ENCODE measurements at places on chromosomes 7 and 10.

DNA sequence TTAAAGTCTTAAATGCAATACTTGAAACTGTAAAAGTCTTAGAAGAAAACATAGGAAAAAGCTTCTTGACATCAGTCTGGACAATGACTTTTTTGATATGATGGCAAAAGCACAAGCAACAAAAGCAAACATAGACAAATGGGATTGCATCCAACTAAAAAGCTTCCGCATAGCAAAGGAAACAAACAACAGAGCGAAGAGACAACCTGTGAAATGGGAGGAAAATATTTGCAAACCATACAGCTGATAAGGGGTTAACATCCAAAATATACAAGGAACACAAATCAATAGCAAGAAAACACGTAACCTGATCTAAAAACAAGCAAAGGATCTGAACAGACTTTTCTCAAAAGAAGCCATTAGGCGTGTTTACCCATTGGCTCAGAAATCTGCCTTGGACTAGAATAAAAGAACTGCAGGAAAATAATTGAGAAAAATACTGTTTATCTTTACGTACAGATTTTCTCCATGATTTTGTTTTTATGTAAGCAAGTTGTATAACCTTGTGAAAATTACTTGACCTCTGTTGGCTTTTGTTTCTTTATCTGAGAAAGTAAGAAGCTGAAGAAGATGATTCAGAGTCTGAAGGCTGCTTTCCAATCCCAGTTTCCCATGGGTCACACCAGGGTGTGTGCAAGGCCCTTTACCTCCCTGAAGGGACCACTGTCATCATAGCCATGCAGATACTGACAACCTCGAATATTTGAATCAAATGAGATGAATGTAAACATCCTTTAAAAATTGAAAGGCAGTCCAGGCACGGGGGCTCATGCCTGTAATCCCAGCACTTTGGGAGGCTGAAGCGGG is 99.1 kb upstream of the LANCL2 start:
- no peak for DNase-seq

DNA sequence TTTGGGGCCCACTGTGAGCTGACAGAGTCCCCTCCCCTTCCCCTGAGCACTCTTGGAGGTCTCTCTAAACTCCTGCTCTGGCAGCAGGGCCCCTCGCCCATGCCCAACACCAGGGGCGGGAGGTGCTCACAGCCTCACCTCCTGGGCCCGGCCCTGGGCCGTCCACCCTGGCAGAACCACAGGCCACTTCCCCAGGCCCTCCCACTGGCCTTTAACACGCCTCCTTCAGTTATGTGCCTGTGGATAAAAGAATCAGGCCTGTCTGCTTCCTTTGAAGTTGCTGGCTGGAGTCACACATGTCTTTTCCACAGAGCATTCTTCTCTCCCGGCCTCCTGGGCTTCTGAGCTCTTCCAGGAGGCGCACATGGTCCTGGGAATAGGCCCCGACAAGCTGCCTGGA is 10.2 kb downstream of the MYL10 start:
- no peak for DNase-seq

GRCh38 chr10:132269266-132270230 is 38.2 kb downstream of the STK32C start:
- no peak for DNase-seq

DNA sequence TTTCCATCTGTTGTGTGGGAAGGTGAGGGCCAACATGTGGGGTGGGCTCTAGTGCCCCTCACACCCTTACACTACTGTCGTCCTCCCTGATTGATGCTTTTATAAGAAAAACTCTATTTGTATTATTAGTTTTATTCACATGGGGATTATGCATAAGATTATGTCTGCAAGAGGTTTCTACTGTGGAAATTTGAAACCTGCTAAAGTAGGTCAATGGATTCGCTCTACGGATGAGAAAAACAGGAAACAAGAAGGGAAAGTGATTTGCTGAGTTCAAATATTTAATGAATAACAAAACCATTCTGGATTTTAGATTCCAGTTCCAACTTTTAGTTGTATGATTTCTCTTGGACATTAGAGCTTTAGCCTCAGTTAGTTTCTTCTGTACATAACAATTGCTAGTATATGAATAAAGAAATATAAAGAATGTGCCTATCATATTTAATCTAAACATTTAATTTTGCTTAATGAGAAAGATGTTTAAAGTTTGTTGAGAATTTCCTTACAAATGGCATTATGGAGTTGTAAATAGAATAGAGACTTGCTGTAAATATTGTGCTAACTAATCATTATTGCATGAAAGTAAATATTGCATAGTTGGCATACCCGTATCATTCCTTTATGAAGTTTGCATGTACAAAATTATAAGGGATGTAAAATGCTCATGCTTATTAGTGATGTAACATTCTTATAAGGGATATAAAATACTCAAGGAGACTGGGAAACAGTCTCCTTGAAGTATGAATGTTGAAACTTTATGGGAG is 193.8 kb downstream of the THSD7A start:
- DNase-seq: no peak

DNA sequence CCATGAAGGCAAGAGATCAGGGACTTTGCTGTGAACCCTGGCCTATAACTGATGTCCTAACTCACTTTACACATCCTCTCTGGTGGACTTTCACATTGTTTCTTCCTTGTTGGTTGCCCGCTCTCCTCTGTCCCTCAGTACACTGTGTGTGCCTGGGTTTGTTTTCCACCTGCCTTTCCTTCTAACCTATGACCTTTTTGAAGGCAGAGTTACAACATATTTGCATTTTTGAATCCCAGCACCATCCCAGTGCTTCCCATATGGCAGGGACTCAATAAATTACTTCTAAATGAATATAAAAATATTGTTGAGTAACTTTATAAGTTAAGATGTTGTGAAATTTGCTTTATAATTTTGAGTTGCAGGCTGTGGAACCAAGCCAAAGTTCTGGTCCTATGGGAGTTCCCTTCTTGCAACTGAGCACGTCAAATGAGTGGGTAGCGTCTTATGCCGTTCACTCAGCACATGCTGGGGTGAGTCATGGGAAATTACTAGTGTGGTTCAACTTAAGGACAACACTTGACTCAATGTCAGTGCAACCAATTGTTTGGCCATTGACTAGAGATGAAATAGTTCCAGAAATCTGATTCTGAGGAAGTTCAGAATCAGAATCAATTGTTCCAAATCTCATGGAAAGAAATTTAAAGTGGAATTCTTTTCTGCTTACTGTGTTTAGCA is 250.9 kb downstream of the TWIST1 start:
- DNase-seq: no peak

GRCh38 chr7:46233585-46234329 is 312.7 kb upstream of the IGFBP3 start:
- no peak for DNase-seq

GRCh38 chr7:109734601-109735000 is 1164.9 kb downstream of the DNAJB9 start:
- DNase-seq: no peak

- no peak for DNase-seq
Measured at GRCh38 chr10:101781655-101781983, 1.6 kb downstream of the NPM3 start.

DNA sequence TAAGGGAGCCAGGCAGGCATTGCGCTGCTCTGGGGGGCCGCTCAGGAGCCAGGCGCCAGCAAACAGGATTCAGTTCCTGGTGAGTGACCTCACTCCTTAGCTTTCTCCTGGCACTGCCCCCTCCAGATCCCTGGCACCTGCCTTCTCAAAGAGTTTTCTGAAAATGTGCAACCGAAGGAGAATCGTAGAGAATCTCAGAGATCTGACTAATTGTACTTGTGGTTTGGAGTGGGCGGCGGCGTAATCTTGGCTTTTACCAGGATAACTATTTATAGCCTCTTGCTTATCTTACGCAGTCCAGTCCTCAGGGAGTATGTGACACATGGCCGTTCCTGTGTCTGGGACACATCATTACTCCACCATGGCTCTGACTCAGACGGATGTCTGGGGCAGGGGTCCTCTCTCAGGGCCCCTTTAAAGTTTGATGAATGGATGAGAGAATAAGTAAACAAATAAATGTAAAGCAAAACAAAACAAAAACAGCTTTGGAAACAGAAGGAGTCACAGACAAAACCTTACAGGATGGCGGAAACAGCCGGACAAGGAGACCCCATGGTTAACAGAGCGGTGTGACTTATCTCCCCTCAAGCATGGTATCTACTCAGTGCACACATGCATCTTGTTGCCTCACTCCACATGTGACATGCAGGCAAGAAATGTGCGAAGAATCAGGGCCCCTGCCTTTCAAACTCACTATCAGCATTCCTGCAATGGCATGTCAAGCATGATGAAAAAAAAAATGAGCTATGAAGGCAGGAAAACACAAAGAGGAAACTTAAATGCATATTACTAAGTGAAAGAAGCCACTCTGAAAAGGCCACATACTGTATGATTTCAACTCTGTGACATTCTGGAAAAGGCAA is 99.7 kb downstream of the TNS3 start:
- DNase-seq: no peak

- DNase-seq: no peak
Measured at GRCh38 chr7:36021917-36022550, 131.0 kb upstream of the EEPD1 start.

DNA sequence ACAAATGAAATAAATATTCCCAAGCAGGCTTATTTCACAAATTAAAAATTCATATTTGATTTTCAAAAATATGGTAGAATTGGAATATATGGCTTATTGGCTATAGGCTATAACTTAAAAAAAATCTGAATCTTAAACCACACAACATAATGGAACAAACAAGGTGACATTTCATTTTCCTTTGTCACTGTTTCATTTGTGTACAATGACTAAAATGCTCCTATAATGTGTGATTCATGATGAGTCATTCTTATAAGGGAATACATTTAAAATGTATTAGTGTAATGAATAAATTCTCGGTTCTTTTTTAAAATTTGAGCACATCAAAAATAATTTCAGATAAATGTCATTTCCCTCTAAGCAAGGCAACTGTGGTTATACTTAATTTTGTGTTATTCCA is 148.0 kb upstream of the ANK3 start:
- no peak for DNase-seq

DNA sequence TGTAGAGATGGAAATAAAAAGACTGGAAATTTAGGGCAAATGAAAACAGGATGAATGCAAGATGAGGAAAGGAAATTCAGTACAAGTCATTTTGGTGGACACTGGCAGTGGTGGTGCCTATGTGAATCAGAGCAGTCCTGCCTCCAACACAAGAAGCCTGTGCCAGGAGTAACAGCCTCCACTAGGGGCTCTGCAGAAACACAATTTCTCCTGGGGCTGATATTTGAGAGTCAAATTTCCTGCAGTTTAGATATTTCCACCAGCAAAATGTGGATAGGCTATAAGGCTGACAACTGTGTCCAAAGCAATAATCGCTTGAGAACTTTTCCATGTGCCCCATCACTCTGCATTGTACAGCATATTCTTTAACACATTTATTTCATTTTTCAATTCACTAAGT is 4.7 kb upstream of the PLXDC2 start:
- DNase-seq: no peak

GRCh38 chr7:116329686-116330503 is 119.6 kb downstream of the TES start:
- DNase-seq: no peak

DNA sequence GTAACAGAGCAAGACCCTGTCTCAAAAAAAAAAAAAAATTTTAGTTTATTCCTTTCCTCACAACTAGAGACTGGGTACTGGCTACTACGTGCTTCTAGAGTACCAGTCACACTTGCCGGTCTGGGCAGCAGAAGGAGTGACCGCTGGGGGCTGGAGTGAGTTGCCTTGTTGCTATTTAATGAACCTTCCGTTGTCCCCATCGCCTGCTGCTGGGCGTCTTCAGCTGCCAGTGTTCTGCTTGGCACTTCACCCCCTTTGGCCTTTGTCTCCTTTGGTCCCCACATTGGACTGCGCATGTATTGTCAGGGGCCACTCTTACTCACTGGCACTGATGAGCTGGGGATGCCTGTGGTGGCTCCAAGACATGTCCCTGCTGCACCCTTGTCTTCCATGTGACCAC is 110.6 kb downstream of the CLEC2L start:
- no peak for DNase-seq

DNA sequence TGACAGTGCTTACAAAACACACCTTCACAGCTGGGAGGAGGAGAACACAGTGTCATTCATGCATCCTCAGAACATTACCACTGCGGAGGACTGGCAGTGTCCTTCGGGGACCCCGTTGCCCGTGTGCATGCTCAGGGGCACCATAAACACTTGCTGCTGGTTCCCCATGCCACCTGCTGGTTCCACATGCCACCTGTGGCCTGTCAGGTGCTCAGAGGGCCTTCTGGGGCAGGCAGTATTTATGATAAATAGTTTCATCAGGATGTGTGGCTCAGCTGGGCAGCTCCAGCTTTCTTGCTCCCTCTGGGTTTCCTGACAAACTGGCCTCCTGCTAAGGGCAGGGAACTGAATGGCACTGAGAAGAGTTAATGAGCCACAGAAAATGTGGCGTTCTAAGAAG is 32.1 kb downstream of the CELF2 start:
- no peak for DNase-seq

- no peak for DNase-seq
Measured at GRCh38 chr7:157292770-157293412, 43.9 kb upstream of the DNAJB6 start.

DNA sequence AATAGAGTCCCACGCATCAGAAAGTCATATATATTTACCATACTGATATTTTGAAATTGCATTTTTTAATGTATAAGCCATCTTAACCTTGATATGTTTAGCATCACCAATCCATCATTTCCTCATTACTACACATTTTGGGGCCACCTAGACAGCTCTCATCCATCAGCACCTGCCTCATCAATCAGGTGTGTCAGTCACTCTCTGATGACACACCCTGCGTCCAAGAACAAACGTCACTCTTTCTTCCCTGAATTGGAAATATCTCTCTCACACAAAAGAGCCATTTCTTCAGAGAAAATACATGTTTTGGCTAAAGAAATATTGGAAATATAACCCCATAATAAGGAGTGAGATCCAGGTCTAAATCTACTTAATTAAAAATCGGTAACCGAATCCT is 38.9 kb upstream of the RSU1 start:
- no peak for DNase-seq

- no peak for DNase-seq
Measured at GRCh38 chr7:40482845-40483244, 348.0 kb downstream of the SUGCT start.

DNA sequence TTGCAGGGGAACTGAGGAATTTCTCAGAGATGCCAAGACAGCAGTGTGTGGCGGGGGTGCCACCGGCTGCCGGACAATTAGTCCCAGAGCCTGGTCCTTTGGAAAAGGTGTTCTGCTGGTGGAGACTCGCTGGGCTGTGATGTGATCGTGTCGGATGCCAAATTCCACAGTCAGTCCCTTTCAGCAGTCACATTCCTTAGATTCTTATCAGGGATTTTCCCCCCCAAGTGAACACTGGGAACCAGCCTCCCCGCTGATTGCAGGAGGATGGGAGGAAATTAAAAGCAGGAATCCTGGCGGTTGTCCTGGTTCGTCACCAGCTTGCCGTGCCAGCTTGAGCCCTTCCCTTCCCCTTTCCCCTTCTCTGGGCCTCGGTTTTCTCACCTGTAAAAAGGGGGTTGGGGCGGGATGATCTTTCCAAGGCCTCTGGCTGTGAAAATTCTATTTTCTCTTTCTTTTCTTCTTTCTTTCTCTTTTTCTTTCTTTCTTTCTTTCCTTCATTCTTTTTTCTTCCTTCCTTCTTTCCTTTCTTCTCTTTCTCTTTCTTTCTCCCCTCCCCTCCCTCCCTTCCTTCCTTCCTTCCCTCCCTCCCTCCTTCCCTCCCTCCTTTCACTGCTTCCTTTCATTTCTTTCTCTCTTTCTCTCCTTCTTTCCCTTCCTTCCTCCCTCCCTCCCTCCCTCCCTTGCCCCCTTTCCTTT is 39.6 kb downstream of the COL26A1 start:
- no peak for DNase-seq

All from nucleus accumbens (tissue), 56 donors.